ENCODE measurements at places on chromosomes 7 and 10.

DNA sequence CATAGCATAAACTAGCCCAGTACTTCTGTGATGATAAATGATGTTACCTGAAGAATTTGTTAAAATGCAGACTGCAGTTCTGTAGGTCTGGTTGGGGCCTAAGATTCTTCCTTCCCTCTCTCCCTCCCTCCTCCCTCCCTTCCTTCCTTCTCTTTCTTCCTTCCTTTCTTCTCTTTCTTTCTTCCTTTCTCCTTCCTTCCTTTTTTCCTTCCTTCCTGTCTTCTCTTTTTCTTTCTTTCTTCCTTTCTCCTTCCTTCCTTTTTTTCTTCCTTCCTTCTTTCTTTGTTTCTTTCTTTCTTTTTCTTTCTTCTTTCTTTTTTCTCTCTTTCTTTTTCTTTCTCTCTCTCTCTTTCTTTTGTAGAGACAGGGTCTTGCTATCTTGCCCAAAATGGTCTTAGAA, 3.7 kb upstream of the SLC25A28 start:
- H3K27me3 ChIP-seq, result no peaks in the 10 kb centered on the region
- H3K27ac ChIP-seq, result peak overlapping the region; percentile 76
- H3K36me3 ChIP-seq, result no peaks in the 10 kb centered on the region
- peaks cover 9% of the 10 kb centered on the region for H3K4me1 ChIP-seq

DNA sequence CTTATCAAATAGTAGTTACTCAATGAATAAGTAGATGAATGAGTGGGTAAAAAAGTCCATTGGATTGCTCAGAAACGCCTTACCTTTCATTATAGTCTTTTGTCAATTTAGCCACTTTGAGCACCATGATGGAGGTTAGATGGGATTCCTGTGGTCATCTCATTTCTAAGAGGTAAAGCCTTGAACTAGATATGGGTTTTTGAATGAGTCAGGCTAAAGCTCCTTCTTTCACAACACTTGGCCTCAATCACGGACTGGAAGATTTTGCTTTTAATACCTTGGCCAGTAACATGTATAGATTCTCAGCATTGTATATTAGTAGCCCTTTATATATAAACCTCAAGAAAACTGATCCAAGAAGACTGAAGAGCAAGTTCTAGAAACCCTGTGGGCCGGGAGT, 99.7 kb upstream of the CCDC6 start:
- no peak overlapping the region for H3K27ac ChIP-seq
- H3K4me3 ChIP-seq, result no peak overlapping the region
- no peaks in the 10 kb centered on the region for H3K36me3 ChIP-seq
- DNase-seq, result no peak
- no peaks in the 10 kb centered on the region for H3K27me3 ChIP-seq

- H3K4me1 ChIP-seq, result peaks cover 46% of the 10 kb centered on the region
- DNase-seq, result no peak
- no peaks in the 10 kb centered on the region for H3K27me3 ChIP-seq
- H3K36me3 ChIP-seq, result no peaks in the 10 kb centered on the region
- H3K4me3 ChIP-seq, result no peak overlapping the region
- peak overlapping the region; percentile 64 for H3K27ac ChIP-seq
Measured at GRCh38 chr10:124668517-124669051, 75.6 kb downstream of the FAM53B start.

- peaks cover 5% of the 10 kb centered on the region for H3K27me3 ChIP-seq
- H3K27ac ChIP-seq, result no peak overlapping the region
Measured at GRCh38 chr10:132681858-132682755, 103.8 kb downstream of the NKX6-2 start.

- DNase-seq, result no peak
- H3K4me3 ChIP-seq, result peak overlapping the region; percentile 50
- H3K27me3 ChIP-seq, result peaks cover 35% of the 10 kb centered on the region
- no peak overlapping the region for H3K27ac ChIP-seq
Measured at GRCh38 chr10:118458957-118459641, 117.0 kb upstream of the FAM204A start.

- H3K36me3 ChIP-seq, result peaks cover 3% of the 10 kb centered on the region
- H3K27me3 ChIP-seq, result peaks cover 67% of the 10 kb centered on the region
- no peak overlapping the region for H3K4me3 ChIP-seq
Measured at GRCh38 chr10:7318836-7319235, 92.0 kb downstream of the SFMBT2 start.

GRCh38 chr7:139355320-139355719, 4.4 kb upstream of the LUC7L2 start:
- H3K27ac ChIP-seq, result no peak overlapping the region
- no peak for DNase-seq
- peaks cover 18% of the 10 kb centered on the region for H3K36me3 ChIP-seq
- no peaks in the 10 kb centered on the region for H3K27me3 ChIP-seq
- no peak overlapping the region for H3K4me3 ChIP-seq

DNA sequence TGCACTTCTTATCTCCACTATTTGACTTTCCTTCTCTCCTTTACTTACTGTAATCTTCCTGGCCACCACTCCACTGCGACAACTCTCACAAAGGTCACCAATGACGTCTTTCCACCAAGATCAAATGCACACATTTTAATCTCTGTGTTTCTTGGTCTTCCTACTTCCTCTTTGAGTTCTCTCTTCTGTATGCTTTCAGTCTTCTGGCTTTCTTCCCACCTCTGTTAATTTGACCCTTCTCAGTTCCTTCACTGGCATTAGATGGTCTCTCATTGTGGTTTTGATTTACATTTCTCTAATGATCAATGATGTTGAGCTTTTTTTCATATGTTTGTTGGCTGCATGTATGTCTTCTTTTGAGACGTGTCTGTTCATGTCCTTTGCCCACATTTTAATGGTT, 31.9 kb downstream of the FAM107B start:
- H3K27ac ChIP-seq, result no peak overlapping the region
- peaks cover 6% of the 10 kb centered on the region for H3K4me1 ChIP-seq
- no peaks in the 10 kb centered on the region for H3K36me3 ChIP-seq
- no peak for DNase-seq
- H3K27me3 ChIP-seq, result no peaks in the 10 kb centered on the region

GRCh38 chr10:4535521-4535920, 290.5 kb upstream of the AKR1E2 start:
- H3K27me3 ChIP-seq, result no peaks in the 10 kb centered on the region
- no peak overlapping the region for H3K4me3 ChIP-seq
- no peak for DNase-seq
- no peaks in the 10 kb centered on the region for H3K4me1 ChIP-seq
- H3K27ac ChIP-seq, result no peak overlapping the region
- peaks cover 8% of the 10 kb centered on the region for H3K36me3 ChIP-seq

- DNase-seq, result no peak
- no peaks in the 10 kb centered on the region for H3K36me3 ChIP-seq
- H3K4me1 ChIP-seq, result peaks cover 35% of the 10 kb centered on the region
- no peak overlapping the region for H3K27ac ChIP-seq
Measured at GRCh38 chr7:81114633-81115032, 195.8 kb upstream of the SEMA3C start.

GRCh38 chr10:12235116-12235694, 39.2 kb downstream of the CDC123 start:
- no peaks in the 10 kb centered on the region for H3K4me1 ChIP-seq
- peaks cover 37% of the 10 kb centered on the region for H3K36me3 ChIP-seq

DNA sequence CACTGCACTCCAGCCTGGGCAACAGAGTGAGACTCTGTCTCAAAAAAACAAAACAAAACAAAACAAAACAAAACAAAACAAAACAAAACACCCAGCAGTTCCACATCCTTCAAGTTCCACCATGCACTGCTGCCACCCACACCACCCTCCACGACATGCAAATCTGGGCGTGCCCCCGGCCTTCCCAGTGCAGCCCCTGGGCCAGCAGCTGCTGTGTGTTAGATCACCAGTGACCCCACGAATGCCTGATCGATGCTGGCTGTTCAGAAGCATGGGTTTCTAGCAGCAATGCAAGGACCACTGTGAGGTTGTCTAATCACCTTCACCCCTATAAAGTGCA, 36.3 kb downstream of the ELFN1 start:
- no peaks in the 10 kb centered on the region for H3K4me1 ChIP-seq
- peaks cover 4% of the 10 kb centered on the region for H3K36me3 ChIP-seq
- peak; percentile 63 for DNase-seq

DNA sequence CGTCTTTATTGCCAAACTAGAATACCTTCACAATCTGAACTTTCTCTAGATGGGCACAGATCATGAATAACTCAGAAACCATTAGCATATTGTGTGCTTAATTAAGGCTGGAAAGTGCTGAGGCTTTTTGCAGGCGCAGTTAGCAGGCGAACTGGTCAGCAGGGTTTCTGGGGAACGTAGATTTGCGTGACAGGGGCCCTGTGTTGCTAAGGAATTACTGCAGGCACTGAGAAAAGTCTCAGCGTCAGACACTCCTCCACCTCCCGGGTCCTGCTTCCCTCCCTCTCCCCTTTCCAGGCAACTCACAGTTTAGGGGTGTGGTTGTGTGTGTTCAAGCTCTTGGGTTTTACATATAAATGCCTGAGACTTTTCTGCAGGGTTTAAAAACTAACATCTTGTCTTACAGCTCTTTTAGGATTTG, 2.2 kb downstream of the MAP3K8 start:
- H3K36me3 ChIP-seq, result peaks cover 10% of the 10 kb centered on the region
- H3K27ac ChIP-seq, result peak overlapping the region; percentile 89
- peak overlapping the region; percentile 93 for H3K4me3 ChIP-seq
- no peak for DNase-seq
- peaks cover 44% of the 10 kb centered on the region for H3K4me1 ChIP-seq

DNA sequence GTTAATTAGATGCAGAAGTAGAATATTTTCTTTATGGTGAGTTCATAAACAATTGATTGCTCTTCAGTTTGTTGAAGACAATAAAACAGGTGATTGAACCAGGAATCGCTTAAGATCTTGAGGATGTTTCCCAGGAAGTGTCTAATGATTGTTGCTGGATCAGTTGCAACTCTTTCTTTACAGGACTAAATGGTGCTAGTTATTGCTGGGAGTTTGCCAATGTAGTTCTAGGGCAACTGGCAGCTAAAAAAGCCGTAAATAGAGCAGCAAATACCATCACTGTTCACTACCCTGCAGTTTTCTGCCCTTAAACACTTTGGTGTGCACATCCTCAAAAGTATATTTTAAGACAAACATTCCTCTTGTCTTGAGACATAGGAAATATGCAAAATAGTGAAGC, 119.2 kb upstream of the ANK3 start:
- DNase-seq, result no peak
- no peaks in the 10 kb centered on the region for H3K27me3 ChIP-seq
- H3K27ac ChIP-seq, result no peak overlapping the region
- no peak overlapping the region for H3K4me3 ChIP-seq
- H3K36me3 ChIP-seq, result no peaks in the 10 kb centered on the region
